IMR-90 (cell line): ENCODE measurements at places on chromosomes 7 and 10. TPM values are rescaled to one million over a fixed set of nuclear protein-coding genes. Genes with fewer than 3 reads are reported as not detected.

Gene BEND7
- polyA plus RNA-seq, result 2.5 and 3.5 TPM in 2 replicates

Gene HPSE2
- not detected in 2 replicates for polyA plus RNA-seq

Gene AKR1C3
- polyA plus RNA-seq, result 0.22 and 0.51 TPM in 2 replicates

Gene PDLIM1
- polyA plus RNA-seq, result 179 and 187 TPM in 2 replicates

Gene HEPACAM2
- polyA plus RNA-seq, result 0.05 TPM in 1 of 2 replicates, not detected in the other

DNA sequence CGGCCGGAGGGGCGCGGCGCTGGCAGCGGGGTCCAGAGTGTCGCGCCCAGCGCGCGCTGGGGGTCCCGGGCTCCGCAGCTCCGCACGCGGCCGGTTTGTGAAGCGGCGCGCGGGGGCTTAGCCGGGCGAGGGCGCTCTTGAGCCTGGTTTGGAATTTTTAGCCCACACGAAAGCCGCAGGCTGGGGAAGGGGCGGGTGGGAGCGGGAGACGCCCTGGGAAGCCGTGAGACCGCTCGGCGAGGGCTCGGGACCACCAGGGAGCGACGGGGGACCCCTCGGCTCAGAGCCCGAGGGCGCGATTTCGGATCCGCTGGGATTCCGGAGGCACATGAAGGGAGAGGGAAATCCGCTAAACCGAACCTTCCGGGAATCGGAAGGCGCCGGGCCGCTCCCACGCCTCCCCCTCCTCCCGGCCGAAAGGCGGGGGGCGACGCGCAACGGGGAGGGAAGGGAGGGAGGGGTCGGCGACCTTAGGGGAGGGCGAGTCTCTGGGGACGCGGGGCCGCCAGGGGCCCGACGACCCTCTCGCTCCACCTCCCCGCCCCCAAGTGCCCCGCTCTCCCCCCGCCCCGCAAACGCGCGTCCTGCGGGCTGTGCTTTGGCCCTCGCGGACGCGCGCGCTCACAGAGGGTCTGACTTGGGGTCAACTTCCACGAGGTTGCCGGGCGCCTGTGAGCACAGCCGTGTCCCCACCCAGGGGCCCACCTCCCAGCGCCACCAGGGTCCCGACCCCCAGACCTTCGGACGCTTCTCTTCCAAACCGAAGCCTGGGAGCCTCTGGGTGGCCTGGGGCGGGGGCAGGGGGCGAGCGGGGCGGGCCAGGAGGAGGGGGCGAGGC, 5.1 kb upstream of the ELFN1 start:
- peak; percentile 41 for DNase-seq

- peak; percentile 34 for DNase-seq
These were observed 138.7 kb downstream of the CHRM2 start for GRCh38 chr7:137007001-137007694.

- no peak for DNase-seq
These were observed 3.9 kb upstream of the NRF1 start for GRCh38 chr7:129607471-129608120.

DNA sequence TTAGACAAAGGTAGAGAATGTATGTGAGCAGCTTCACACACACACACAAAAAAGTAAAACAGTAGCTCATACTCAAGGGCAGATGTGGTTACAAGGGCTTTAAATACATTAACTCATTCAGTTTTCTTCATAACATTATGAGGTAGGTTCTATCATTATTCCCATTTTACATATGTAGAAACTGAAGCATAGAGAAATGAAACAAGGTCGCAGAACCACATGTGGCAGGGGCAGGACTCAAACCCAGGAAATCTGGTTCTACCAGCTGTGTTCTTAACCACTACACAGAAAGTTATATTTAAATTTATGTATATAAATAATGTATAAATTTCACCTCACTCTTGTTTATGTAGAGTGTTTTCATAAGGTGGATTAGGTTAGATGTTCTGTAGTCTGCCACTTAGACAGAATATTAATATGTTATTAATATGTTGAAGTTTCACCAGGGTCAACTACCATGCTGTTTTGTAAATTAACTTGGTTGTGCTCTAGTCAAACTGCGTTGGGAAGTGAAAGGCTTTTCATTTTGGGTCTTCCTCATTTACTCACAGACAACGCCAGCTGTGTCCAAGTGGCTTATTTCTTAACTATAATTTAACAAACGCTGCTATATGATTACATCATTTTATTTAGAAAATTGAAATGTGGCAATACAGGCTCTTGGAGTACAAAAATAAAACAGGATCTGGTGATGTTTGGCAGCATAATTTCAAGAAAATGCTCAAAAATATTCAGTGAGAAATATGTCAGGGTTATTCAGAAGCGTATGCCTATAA, 138.4 kb downstream of the MDFIC start:
- no peak for DNase-seq

DNA sequence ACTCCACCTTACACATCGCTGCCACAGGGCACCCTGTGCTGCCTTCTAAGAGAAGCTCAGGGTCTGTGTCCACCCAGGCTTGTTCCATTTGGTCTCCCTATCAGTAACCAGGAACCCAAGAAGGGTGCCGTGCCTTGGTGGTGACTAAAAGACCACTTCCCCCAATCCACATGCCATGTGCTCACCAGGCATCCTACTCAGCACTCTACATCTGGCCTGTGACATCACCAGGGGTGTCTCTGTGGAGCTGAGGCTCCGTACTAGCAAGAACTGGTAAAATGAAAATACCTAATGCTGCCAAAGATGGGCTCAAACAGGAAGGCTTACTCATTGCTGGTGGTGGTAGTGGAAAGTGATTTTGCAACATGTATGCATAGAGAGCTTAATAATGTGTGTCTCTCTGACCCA, 19.0 kb upstream of the C10orf71 start:
- DNase-seq, result peak; percentile 15

DNA sequence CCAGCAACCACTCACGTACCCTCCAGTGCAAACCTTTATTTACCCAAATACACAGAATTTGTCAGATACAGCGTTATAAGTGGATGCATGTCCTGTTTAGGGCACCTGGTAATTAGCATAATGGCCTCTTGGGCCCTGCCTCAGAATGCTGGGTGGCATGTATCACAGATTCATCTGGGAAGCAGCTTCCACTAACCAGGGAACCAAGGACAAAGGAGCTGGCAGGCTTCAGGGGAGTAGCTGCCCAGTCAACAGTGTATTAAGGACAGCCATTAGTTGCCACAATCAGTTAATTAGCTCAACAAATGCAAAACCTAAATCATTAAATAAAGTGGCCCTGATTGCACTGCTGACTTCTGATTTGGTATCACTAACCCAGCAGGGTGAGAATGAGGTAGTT, 105.7 kb downstream of the RAPGEF5 start:
- DNase-seq, result no peak

DNA sequence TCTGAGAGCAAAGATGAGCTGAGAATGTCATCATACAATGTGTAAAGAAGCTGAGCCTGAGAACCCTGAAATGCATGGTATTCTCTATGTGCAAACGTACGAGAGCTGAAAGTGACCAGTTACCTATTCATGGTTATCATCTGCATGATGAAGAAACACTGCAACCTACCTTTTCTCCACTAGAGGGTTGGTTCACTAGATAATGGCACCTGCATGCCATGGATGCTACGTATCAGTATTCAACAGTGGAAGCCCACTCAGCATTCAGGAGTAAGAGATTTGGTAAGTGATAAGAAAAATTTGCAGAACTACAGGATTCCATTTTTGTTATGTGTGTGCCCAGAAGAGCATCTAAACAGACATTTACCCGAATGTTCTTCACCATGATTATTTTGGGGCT, 145.4 kb downstream of the PTPRN2 start:
- no peak for DNase-seq

DNA sequence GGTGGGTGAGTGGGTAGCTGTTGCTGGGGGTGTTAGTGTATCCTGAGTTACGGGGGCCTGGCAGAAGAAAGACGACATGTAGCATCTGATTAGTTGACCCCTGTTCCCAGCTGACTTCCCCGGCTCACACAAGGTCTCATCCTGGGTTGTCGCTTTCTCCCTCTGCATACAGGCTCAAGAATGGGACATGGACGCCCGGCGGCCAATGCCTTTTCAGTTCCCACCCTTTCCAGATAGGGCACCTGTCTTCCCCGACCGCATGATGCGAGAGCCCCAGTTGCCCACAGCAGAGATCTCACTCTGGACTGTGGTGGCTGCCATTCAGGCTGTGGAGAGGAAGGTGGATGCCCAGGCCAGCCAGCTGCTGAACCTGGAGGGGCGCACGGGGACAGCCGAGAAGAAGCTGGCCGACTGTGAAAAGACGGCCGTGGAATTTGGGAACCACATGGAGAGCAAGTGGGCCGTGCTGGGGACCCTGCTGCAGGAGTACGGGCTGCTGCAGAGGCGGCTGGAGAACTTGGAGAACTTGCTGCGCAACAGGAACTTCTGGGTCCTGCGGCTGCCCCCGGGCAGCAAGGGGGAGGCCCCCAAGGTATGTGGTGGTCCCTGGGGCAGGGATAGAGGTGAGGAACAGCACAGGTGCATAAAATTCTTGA, 2.9 kb downstream of the ZNF282 start:
- DNase-seq, result no peak

GRCh38 chr10:22573820-22574569, 140.4 kb downstream of the PIP4K2A start:
- peak; percentile 41 for DNase-seq

GRCh38 chr7:2041496-2042367, 191.0 kb downstream of the MAD1L1 start:
- no peak for DNase-seq
